ENCODE measurements at places on chromosomes 1 and 21. TPM values are rescaled to one million over a fixed set of nuclear protein-coding genes. Genes with fewer than 3 reads are reported as not detected.

The FAM72D gene
- total RNA-seq, result 14.4 TPM

The SLC1A7 gene
- total RNA-seq, result not detected

The DMRTA2 gene
- not detected for total RNA-seq

The LMX1A gene
- not detected for total RNA-seq

GRCh38 chr1:217024911-217025310 lies 301.7 kb upstream of the ESRRG start:
- H3K27me3 ChIP-seq, result no peaks in the 10 kb centered on the region
- DNase-seq, result no peak
- no peaks in the 10 kb centered on the region for H3K36me3 ChIP-seq
- no peak overlapping the region for H3K27ac ChIP-seq
- H3K4me3 ChIP-seq, result no peak overlapping the region

DNA sequence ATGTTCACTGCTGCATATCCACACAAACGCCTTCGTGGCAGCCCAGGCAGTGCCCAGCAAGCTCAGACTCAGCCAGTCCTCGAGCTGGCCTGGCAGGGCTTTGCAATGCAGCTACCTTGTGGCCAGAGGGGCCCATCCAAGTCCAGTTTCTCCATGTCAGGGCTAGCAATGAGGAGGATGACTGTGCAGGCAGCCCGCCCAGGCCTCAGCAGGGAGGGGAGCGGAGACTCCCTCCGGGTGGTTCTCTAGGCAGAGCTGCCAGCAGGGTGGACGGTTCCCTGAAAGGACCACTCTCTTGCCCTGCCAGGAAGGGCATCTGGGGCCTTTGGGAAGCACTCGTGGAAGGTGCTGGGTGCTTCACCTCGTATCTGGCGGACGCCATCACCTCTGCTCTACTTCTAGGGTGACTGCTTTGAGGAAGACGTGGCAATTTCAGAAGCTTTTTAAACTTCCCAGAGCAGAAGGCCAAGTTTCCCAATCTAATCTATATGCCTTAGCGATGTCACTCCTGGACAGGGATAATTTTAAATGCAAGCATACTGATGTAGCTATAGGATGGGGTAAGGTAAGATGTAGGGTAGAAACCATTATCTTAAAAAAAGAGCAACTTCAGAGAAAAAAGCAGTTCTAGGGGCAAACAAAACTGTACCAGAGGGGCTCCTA lies 56.2 kb downstream of the RUNX1 start:
- H3K4me1 ChIP-seq, result peaks cover 33% of the 10 kb centered on the region
- H3K27me3 ChIP-seq, result peaks cover 23% of the 10 kb centered on the region
- H3K4me3 ChIP-seq, result no peak overlapping the region
- DNase-seq, result no peak
- peaks cover under 1% of the 10 kb centered on the region for H3K36me3 ChIP-seq
- no peak overlapping the region for H3K27ac ChIP-seq

- H3K4me3 ChIP-seq, result no peak overlapping the region
- no peak overlapping the region for H3K27ac ChIP-seq
- H3K27me3 ChIP-seq, result peaks cover 7% of the 10 kb centered on the region
- no peak for DNase-seq
- no peaks in the 10 kb centered on the region for H3K36me3 ChIP-seq
- no peaks in the 10 kb centered on the region for H3K4me1 ChIP-seq
These were observed 92.7 kb upstream of the C1orf174 start for GRCh38 chr1:3992746-3993145.

DNA sequence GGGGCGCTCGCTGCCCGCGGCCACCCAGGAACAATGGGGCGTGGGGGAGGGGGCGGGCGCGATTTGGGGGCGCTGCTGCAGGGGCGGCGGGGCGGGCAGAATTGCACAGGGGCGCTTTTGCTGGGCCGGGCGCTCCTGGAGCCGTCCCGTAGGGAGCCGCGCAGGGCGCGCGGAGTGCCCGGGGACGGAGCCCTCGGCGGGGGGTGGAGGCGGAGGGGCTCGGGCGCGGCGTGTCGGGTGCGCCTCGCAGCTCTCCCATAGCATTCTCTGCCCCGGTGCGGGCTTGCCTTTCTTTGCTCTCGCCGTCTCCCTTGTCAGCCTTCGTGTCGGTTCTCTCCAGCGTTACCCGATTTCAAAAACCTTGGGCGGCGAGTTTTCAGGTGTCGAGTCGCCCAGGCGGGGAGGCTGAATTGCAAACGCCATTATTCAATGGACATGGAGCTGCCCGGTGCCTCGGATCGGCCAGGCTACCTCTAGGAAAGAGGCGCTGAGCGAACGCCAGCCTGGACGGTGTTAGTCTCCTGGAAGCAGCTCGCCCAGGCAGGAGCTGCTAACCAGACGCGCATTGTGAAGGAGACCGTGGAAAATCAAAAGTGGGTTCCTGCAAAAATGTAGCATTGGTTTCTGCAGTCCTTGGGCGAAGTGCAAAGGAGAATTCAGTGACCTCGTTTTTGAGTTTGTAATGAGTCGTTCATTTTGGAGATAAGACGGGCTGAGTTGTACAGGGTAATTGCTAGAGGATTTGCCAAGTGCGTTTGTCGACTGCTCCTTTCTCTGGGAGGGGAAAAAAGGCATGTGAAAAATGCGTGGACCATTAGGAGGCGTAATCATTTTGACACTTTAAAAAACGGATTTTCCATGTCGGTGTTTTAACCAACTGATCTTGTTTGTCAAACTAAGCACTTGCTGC lies 626 bp downstream of the CXADR start:
- peaks cover 21% of the 10 kb centered on the region for H3K4me1 ChIP-seq
- H3K4me3 ChIP-seq, result peak overlapping the region; percentile 81
- no peaks in the 10 kb centered on the region for H3K36me3 ChIP-seq
- H3K27me3 ChIP-seq, result peaks cover 43% of the 10 kb centered on the region

- no peak overlapping the region for H3K27ac ChIP-seq
- DNase-seq, result no peak
- H3K4me3 ChIP-seq, result no peak overlapping the region
- H3K27me3 ChIP-seq, result no peaks in the 10 kb centered on the region
- no peaks in the 10 kb centered on the region for H3K4me1 ChIP-seq
These were observed 788.4 kb upstream of the PRMT6 start for GRCh38 chr1:106268070-106268469.

DNA sequence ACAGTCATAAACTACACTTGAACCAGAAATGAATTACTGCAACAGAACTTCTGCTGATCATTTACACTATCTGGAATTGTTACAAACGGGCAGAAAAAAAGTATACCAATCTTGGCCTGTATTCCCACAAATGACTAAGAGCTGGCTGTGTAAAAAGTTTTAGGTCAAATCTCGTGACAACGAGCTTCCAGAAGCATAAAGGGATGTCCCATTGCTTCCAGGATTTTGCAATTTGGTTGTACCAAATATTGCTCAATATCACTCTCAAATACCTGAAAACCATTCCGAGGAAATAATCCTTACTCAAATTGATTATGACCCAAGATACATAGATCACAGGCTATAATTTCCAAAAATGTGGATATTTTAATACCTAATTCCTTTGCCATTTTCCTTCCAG lies 175.6 kb downstream of the TBX15 start:
- H3K36me3 ChIP-seq, result no peaks in the 10 kb centered on the region
- no peak for DNase-seq
- no peak overlapping the region for H3K27ac ChIP-seq
- no peak overlapping the region for H3K4me3 ChIP-seq

DNA sequence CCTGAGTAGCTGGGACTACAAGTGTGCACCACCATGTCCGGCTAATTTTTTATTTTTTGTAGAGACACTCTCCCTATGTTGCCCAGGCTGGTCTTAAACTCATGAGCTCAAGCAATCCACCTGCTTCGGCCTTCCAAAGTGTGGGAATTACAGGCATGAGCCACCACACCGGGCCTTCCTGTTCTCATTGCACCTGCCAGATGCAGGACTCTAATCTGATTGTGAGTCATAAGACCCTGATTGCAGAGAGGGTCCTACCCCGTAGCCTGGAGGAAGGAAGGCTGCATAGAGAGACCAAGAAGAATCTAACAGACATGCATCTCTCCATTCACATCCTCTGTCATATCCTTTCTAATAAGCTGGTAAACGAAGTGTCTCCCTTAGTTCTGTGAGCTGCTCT lies 19.5 kb upstream of the CGN start:
- H3K27ac ChIP-seq, result no peak overlapping the region
- DNase-seq, result no peak
- no peak overlapping the region for H3K4me3 ChIP-seq
- no peaks in the 10 kb centered on the region for H3K36me3 ChIP-seq

- no peak for DNase-seq
- no peaks in the 10 kb centered on the region for H3K36me3 ChIP-seq
- H3K27me3 ChIP-seq, result peaks cover 4% of the 10 kb centered on the region
- H3K27ac ChIP-seq, result no peak overlapping the region
- no peak overlapping the region for H3K4me3 ChIP-seq
These were observed 94.3 kb downstream of the DIRAS3 start for GRCh38 chr1:67956116-67956515.

- H3K4me1 ChIP-seq, result no peaks in the 10 kb centered on the region
- no peaks in the 10 kb centered on the region for H3K36me3 ChIP-seq
- H3K27me3 ChIP-seq, result no peaks in the 10 kb centered on the region
- DNase-seq, result no peak
- no peak overlapping the region for H3K27ac ChIP-seq
These were observed 408.1 kb upstream of the ADGRL2 start for GRCh38 chr1:81392526-81393226.

DNA sequence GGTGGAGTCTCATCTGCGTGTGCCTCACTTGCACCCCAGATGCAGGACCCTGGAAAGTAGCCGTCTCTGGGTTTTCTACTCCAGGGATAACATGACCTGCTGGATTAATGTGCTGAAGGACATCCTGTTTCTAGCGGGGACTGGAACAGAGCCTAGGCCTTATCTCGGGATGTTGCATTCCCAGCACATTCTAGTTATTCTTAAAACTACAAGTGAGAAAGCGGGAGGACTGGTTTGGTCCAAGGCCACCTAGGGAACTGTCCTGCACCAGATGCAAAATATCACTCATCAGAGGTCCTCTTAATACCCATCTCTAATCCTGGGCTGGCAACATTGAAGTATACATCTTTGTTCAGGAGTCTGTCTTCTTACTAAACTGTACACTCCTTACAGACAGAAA lies 179.9 kb downstream of the ZC3H11B start:
- no peaks in the 10 kb centered on the region for H3K27me3 ChIP-seq
- no peak for DNase-seq
- no peaks in the 10 kb centered on the region for H3K4me1 ChIP-seq

All from activated CD8-positive, alpha-beta T cell treated with anti-CD3 and anti-CD28 coated beads, Interleukin-2, amount 10 ng/mL, durations not matched to agents 7 days and 5 days (primary cell).